Left colon (tissue), 2 donors: ENCODE measurements at places on chromosomes 2 and 18. TPM values are rescaled to one million over a fixed set of nuclear protein-coding genes. Genes with fewer than 3 reads are reported as not detected.

The UCN gene
- total RNA-seq = 0.52 TPM

The POTEI gene
- 0.06 TPM for total RNA-seq

The MC2R gene
- not detected for total RNA-seq

The TUBB8B gene
- not detected for total RNA-seq

The SLC66A3 gene
- 10.7 TPM for total RNA-seq

The LYPD1 gene
- 0.28 TPM for total RNA-seq

The TIA1 gene
- total RNA-seq = 82.2 TPM

The GPR35 gene
- 67.5 TPM for total RNA-seq
